ENCODE measurements at places on chromosomes 4 and X.

DNA sequence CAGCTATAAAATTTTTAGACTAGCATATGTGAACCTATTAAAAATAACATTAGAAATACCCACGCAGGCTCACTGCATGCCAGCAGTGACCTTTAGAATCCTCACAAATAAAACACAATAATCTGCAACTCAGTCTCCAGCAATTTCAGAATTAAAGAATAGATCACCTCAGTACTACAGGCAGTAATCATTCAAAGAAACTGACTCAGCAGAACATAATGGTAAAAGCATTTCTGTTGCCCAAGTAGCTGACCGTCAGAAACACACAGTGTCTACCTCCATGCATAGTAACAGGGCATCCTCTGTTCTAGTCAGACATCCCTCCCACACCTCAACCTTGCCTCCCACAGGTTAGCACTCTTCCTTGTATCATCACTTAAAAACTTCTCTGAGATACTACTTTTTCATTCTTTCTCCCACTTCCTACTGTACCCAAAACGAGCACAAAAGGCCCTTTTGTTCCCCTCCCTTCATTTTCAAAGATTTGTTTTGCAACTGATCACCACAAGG lies 65.7 kb upstream of the BEND2 start:
- DNase-seq: no peak

DNA sequence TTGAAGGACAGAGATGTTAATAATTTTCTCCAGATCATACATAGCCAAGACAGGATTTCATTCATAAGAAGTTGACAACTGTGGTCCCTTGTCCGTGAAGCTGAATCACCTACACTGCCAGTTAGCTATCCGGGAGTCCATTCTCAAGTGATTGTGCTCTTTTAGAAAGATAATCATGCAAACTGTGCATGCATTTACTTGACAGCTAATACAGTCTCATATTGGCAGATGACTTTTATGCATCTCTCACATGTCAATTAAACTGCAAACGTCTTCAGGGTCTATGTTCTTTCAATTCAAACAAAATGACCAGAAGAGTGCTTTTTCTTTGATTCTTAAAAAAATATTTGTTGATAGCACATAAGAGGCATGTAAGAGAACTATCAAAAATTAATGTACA lies 1572.9 kb downstream of the C4orf33 start:
- DNase-seq: no peak

DNA sequence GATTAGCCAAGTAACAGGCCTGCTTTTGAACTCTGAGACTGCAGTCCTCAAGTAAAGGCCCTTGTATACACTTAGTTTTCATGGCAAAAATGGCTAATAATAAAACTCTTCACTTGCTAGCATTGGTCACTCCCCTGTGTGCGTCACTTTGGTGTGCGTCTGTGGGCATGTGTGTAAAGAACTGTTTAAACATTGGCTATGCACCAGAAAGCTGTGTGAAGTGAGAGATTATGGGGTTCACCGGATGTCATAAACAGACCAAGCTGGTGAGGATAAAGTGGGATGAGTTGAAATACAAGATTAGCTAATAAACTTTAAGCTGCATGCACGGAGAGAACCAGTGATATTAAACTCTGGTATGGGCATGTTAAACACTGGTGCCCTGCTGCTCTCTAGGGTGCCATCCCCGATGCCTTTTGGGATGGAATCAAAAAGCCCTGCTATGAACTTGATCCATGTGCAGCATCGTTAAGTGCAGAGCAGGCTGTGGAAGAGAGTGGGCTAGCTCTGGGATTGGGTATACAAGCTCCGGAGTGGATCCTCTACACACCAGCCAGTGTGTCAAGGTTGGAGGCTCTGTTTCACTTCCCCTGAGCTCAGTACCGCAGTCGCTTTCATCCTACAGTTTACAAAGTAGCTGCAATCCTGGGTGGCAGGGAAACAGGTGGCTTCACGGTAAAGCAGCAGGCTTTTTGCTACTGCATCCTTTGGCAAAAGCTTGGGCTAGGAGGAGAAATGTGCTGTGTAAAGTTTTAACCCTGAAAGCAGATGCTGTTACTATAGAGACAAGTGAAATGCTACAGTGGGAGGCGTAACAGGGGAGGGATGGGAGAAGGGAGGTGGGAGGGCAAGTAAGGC lies 108.3 kb upstream of the SLC4A4 start:
- DNase-seq: no peak

DNA sequence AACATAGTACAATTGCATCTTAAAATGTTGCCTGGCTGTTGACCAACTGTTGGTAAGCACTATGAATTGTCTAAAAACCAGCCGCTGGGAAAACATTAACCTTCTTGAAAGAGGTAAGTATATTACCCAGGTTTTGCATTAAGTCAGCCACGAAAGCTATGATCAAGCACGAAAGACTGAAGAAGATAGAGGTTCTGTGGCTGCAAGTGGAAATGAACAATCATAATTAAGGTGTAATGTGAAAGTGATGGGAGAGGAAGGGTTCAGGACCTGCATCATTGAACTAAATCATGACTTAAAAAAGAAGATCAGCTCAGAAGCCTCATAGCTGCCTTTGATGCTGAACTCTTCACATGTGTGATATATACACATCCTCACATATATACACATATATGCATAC lies 341.0 kb downstream of the NR3C2 start:
- peak; percentile 33 for DNase-seq

GRCh38 chrX:126064901-126065541 lies 101.1 kb downstream of the DCAF12L2 start:
- no peak for DNase-seq

DNA sequence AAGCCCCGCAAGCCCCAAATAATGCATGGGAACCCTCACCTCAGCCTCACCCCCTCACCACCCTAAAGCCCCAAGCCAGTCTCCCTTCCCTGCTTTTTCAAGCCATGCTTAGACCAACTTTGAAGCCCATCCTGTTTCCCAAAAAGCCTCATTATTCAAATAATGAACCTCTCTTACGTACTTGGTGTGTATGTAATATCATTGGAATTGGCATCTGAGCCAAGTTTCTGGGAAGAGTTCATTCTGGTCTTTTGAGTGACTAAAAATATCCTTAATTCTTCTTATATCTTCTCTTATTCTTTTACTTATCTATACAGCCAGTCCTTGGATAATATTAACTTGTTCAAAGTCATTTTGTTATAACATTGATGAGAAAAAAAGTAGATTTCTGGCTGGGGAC lies 875.8 kb upstream of the SLIT2 start:
- DNase-seq: no peak
